Smooth muscle cell of trachea (primary cell): ENCODE measurements at places on chromosomes 11 and 22. TPM values are rescaled to one million over a fixed set of nuclear protein-coding genes. Genes with fewer than 3 reads are reported as not detected.

TMEM191B gene
- total RNA-seq = 0.83 TPM in 1 of 2 replicates, not detected in the other

C11orf65 gene
- 1.8 and 2.3 TPM in 2 replicates for total RNA-seq

OR52L1 gene
- total RNA-seq = not detected in 2 replicates

OR51E2 gene
- not detected in 2 replicates for total RNA-seq

ZP1 gene
- 0.17 TPM in 1 of 2 replicates, not detected in the other for total RNA-seq

GGT1 gene
- 0.44 and 2.6 TPM in 2 replicates for total RNA-seq

NPAS4 gene
- 0.29 TPM in 1 of 2 replicates, not detected in the other for total RNA-seq

LGALS1 gene
- total RNA-seq = 5,552 and 9,643 TPM in 2 replicates

HEPN1 gene
- total RNA-seq = not detected in 2 replicates

PLA2G3 gene
- 0.15 TPM in 1 of 2 replicates, not detected in the other for total RNA-seq

OR52I2 gene
- total RNA-seq = not detected in 2 replicates

OR52E8 gene
- total RNA-seq = not detected in 2 replicates

BIRC3 gene
- total RNA-seq = 0.44 and 2.0 TPM in 2 replicates

RASL10A gene
- total RNA-seq = not detected in 2 replicates

GRM5 gene
- not detected in 2 replicates for total RNA-seq

ANO3 gene
- total RNA-seq = 0.33 and 1.9 TPM in 2 replicates

SLC29A2 gene
- 0.58 and 0.66 TPM in 2 replicates for total RNA-seq

CD3E gene
- not detected in 2 replicates for total RNA-seq

TRIM49D2 gene
- total RNA-seq = not detected in 2 replicates

ROM1 gene
- total RNA-seq = 3.9 and 4.6 TPM in 2 replicates

NRXN2 gene
- 9.6 and 18.2 TPM in 2 replicates for total RNA-seq

BLID gene
- total RNA-seq = 11.4 and 20.2 TPM in 2 replicates

GGT5 gene
- 1.2 and 2.2 TPM in 2 replicates for total RNA-seq

GRIA4 gene
- not detected in 2 replicates for total RNA-seq

APOA1 gene
- 0.33 TPM in 1 of 2 replicates, not detected in the other for total RNA-seq

ALX4 gene
- total RNA-seq = 0.58 and 2.0 TPM in 2 replicates

SHISAL1 gene
- 1.2 and 9.6 TPM in 2 replicates for total RNA-seq

POLD3 gene
- 9.3 and 15.4 TPM in 2 replicates for total RNA-seq

BEST1 gene
- total RNA-seq = 3.2 and 13.1 TPM in 2 replicates

NELL1 gene
- not detected in 2 replicates for total RNA-seq

PRPF19 gene
- 43.3 and 48.8 TPM in 2 replicates for total RNA-seq

MRPL23 gene
- total RNA-seq = 97.1 and 238 TPM in 2 replicates

ZDHHC24 gene
- 10.6 and 21.3 TPM in 2 replicates for total RNA-seq

CELSR1 gene
- total RNA-seq = 0.73 and 1.5 TPM in 2 replicates

TREH gene
- total RNA-seq = not detected in 2 replicates

VSTM5 gene
- under 0.01 TPM in 1 of 2 replicates, not detected in the other for total RNA-seq

SMTNL1 gene
- not detected in 2 replicates for total RNA-seq

TLCD5 gene
- 9.4 and 10.0 TPM in 2 replicates for total RNA-seq

C11orf16 gene
- not detected in 2 replicates for total RNA-seq
